ENCODE measurements at places on chromosomes 11 and 22.

DNA sequence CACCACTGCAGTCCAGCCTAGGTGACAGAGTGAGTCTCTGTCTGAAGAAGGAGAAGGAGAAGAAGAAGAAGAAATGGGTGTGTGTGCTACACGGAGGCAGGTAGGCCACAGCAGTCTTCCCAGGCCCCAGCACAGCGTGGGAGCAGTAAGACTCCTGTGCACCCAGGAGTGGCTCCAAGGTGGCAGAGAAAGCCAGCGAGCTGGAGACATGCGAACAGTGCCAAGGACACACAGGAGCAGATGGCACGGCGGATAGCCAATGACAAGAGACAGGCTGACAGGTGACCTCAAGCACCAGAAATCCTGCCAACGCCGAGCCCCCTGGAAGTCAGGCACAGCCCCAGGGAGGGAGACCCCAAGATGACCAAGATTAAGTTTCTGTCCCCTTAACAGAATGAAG, 9.0 kb upstream of the SCGB1A1 start:
- no peak for DNase-seq

DNA sequence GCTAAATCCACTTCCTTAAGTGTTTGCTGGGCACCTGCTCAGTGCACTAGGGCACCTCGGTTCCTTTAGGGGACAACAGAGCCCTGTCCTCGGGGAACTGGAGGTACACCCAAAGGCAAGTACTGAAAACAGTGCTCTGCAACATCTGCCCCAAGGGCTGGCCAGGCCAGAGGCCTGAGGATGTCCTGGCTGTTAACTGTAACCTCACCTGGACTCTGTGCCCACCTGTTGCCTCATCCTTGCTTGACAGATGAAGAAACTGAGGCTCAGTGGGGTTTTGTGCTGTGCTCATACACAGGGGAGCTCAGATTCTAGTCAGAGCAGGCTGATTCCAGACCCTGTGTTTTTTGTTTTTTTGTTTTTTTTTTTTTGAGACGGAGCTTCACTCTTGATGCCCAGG, 2.6 kb downstream of the SEC14L4 start:
- no peak for DNase-seq

DNA sequence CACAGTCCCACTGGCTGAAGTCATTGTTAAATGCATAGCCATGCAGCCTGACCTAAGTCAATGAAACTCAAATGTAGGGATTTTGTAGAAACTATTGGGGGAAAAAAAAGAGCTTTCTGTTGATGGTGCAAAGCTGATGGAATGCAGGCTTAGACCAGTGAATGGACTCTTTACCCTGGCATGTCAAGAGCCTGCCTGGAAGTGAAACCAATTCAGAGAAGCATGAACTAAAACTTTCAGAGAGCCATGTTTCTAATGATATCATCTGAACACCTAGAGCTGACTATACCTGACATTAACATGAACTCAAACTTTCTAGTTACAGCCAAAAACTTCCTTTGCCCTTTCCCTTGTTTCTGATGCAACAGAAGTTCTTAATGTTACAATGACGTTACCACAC, 89.0 kb downstream of the APIP start:
- peak; percentile 20 for DNase-seq

GRCh38 chr11:119258983-119259382, 52.8 kb downstream of the CBL start:
- no peak for DNase-seq

GRCh38 chr22:34281738-34282137, 361.5 kb upstream of the LARGE1 start:
- no peak for DNase-seq

DNA sequence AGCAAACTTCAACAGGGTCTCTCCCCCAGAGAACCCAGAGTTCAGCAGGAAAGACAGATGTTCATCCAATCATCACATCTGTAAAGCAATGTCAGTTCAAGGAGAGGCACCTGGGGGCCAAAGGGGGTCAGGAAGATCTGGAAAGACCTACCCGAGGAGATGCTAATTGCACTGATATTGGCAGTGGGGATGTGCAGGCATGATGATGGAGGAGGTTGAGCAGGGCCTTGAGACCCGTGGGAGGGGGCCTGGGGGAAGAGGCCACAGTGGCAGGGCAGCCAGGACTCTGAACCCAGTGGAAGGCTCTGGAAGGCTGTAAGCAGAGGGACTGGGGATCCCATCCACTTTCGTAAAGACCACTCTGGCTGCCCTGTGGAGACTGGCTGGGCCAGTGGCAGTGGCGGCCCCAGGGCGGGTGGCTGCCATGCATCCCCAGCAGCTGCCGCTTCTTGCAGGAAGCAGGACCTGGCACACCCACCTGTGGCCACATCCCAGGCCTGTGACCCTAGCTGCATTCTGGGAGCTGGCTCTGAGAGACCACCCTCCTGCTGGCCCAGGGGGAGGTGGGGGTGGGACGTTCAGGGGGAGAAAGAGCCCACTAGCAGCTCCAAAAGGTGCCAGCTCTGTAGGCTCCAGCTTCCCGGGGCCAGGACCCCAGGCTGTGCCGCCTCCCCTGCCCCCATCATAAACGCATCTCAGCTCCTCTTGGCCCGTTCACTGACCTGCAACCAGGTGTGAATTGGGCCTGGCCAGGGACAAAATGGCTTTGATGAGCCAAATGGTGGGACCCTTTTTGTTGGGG, 59.9 kb upstream of the FGF3 start:
- DNase-seq, result no peak

DNA sequence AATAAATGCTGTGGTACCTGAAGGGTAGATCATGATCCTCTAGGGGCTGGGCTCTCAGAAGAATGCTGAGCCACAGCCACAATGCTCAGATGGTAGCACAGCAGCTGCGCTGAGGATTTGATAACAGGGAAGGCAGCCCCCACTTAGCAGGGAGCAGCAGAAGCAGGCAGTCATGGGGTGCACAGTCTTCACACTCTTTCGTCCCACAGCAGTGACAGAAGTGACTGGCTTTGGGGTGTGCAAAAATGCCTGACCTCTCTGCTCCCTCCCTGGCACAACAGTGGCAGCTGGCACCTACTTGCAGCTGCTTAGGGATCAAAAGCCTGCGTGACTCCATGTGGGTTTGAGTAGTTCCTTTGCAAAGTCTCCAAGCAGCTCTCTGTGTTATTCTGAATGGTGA, 1349.8 kb upstream of the RAG2 start:
- DNase-seq, result no peak

GRCh38 chr22:44026630-44027511, 2.8 kb downstream of the PARVB start:
- DNase-seq, result peak; percentile 88
